Stimulated activated CD4-positive, alpha-beta T cell treated with anti-CD3 and anti-CD28 coated beads, Interleukin-2, amount 100 ng/mL, for 24 hours (primary cell): ENCODE measurements at places on chromosomes 13 and 19.

DNA sequence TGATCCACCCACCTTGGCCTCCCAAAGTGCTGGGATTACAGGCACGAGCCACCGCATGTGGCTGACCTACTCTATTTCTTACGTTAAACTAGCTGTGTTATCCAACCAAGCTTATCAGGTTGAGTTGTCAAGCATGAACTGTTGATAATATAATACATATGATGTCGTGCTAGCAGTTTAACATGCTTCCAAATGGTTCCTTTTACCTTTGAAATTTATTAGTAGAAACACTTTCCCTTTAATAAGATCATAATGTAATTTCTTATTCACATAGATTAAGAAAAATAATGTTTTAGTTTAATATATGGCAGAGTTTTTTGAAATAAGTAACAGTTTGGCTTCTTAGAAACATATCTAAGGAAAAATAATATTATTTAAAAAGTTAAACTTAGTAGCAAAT is 34.4 kb upstream of the VWA8 start:
- no peak for DNase-seq

DNA sequence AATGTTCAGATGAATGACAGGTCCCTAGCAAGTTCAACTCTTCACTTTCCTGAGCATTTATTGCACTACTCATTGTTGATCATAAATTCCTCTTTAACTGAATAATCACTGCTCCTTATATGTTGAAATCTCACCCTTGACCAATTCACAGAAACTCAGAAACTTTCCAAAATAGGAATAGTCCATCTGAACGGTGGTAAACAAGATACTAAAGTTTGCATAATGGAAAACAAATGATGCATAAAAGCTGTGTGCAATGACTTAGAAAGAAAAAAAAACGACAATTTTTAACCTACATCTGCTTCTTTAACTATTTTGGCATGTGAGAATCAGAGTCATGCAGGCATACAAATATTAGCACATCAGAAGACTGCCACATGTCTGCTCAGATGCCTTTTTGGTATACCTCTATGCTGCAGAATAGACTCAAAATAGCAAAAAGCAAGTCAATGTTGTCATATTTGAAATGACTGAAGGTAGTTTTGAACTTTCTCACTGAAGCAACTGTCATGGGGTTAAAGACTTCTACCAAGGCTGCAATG is 34.8 kb downstream of the SLC10A2 start:
- no peak for DNase-seq

DNA sequence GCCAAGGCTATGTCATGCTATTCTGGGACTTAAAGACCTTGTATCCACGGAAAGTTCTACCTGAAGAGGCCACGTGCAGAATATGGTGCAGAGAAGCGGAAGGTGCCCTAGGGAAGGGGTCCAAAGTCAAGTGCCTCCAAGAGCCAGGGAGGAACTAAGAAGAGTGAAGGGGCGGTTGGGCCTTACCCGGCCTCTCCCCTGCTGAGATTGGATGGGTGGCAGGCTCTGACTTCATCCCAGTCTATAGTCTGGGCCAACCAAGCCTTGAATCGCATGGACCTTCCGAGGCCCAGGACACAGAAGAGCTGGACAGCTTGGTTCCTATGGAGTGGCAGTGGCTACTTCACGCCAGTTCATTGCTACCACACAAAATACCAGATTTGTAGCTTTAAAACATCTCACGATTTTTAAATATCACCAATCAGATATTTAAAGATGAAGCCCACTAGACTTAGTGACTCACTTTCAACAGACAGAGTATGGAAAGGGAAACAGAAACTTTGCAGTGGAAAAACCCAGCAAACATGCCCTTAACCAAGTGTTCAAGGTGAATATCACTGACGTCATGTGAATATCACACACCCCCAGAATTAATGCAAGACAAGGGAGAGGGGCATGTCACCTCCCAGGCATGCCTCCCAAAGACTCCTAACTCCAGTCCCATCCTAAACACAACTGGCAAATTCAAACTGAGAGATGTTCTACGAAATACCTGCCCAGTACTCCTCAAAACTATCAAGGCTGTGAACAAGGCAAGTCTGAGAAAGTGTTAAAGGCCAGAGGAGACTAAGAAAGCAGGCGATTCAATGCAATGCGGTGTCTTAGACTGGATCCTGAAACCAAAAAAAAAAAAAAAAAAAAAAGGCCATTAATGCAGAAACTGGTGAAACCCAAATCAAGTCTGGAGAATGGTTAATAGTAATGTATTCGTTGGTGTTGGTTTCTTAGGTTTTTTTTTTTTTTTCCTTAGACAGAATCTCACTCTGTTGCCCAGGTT is 10.2 kb downstream of the C19orf12 start:
- no peak for DNase-seq

DNA sequence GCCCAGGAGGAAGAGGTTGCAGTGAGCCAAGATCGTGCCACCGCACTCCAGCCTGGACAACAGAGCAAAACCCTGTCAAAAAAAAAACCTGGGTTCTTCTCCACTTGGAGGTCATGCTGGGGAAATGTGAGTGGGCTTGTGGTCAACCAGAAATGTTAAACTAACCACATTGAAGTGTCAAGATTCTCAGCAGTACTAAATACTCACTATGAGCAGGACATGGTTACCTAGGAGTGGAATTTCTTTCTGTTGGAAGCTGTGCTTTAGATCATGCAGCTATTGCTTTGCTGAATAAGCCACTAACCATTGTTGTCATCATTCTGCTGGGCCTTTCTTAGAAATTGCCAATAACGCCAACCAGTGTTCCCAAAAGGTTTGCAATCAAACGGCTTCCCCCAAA is 253.3 kb upstream of the TSHZ3 start:
- DNase-seq = no peak

GRCh38 chr13:52885141-52885540 is 36.7 kb upstream of the PCDH8 start:
- no peak for DNase-seq

DNA sequence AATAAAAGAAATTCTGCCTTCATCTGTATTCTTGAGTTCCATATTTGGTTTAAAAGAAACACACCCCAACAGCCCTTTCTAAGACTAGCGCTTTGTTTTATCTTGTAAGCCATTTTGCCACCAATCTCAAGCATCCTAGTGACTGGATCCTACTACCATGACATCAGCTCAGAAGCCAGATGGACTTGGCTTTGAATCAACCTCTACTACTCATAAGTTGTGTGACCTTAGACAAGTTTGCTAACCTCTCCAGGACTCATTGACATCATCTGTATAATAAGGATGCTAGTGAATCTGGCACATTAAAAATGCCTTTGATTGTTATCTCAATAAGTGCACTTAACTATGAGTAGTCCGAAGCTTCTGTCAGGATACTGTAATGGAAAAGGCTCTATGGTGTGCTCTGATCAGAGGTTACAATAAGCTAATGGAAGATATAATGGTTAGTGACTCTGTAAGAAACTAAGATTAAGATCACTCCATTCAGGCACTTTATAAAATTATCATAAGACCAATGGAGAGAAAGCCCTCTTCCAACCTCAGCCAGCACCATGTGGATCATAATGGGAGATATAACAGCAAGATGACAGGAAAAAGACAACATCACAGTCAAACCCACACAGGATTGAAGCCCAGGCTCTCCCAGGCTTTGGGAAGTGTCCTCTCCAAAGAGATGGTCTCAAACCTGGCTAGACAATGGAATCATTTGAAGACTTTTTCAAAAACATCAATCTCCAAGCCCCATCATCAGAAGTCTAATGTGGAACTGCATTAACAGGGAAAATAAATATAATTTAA is 180.6 kb upstream of the MIR17HG start:
- DNase-seq = no peak

- no peak for DNase-seq
These were observed 17.2 kb upstream of the CACTIN start for GRCh38 chr19:3643674-3644313.

- DNase-seq = peak; percentile 95
These were observed at the start of gene SH2D3A for GRCh38 chr19:6767357-6768235. Gene SH2D3A, minus strand, starts transcription at chr19:6767435. Its CDS starts 3,687 bp downstream, at chr19:6763748.
